AG10803 (cell line): ENCODE measurements at places on chromosomes 12 and 14.

- no peak for DNase-seq
Observed at GRCh38 chr12:103998976-103999375, 33.3 kb downstream of the TDG start.

GRCh38 chr14:93938751-93939303, 11.7 kb downstream of the FAM181A start:
- DNase-seq: no peak

DNA sequence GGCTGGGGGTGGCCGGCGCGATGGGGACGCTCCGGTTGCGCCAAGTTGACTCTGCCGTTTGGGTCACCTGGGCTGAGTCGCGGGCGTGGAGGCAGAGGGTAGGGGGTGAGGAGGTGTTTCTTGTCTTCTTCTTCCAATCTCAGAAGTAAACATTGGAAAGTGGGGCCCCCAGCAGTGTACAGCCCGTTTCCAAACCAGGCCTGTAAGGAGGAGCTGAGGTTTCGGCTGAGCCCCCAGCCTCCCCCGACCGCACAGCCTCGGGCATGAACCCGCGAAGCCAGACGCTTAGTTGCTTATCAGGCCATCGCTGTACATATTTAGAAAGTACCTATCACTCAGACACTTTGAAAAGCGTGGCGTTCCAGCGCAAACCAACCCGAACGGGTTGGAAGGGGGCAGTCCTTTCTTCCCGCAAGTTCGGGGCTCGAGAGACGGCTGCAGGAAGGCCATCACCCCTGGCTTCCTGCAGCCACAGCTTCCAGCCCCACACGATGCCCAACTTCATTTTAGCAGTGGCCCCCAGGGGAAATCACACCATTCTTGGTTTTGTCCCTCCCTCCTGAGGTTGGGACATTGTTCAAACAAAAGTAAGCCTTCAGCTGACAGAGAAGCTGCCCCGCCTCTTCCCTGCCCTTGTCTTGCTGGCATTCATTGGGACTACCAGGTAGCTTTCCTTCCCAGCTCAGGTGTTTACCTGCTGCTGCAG, 164.1 kb downstream of the ZFP36L1 start:
- DNase-seq: no peak

- no peak for DNase-seq
Observed at GRCh38 chr12:75638792-75639191, 127.4 kb upstream of the KRR1 start.

GRCh38 chr12:100391856-100392255, 35.0 kb downstream of the SLC17A8 start:
- no peak for DNase-seq

GRCh38 chr14:92392711-92393110, 69.7 kb downstream of the SLC24A4 start:
- DNase-seq: no peak
